ENCODE measurements at places on chromosomes 1 and 21.

DNA sequence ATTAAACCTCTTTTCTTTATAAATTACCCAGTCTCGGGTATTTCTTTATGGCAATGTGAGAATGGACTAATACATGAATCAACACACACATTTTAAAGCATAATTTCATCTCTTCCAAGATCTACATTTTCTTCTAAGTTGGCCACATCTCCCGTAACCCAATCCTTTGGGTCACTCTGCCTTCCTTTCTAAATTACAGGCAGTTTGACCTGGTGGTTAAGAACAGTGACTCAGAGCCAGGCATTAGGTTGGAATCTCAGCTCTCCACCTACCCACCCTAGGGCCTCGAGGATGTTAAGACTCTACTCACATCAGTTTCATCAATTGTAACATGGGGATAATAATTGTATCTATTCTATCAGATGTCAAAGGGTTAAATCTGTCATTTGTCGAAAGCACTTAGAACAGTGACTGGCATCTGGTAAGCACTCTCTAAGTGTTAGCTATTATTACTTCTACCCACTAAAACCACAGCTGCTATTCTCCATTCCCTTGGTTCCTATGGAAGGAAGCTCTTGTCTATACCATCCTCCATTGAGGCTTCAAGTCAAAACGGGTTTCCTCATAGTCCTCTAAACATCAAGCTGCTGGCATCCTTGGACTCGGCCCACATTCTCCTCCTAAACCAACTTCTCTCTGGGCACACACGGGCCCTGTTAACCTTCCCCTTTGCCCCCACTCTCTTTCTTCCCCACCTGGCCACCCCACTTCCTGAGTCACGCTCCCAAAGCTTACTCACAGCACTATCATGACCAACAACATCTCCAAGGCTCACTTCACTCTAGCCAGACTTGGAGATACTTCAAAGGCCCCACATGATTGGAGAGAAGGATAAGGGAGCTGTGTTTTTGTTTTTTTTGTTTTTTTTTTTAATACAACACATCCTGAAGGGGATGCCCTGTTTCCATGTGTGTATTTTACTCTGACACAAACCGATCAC is 116.9 kb downstream of the TGFBR3 start:
- DNase-seq: no peak

- no peak for DNase-seq
Measured at GRCh38 chr1:183125279-183125999, 60.6 kb upstream of the LAMC2 start.

DNA sequence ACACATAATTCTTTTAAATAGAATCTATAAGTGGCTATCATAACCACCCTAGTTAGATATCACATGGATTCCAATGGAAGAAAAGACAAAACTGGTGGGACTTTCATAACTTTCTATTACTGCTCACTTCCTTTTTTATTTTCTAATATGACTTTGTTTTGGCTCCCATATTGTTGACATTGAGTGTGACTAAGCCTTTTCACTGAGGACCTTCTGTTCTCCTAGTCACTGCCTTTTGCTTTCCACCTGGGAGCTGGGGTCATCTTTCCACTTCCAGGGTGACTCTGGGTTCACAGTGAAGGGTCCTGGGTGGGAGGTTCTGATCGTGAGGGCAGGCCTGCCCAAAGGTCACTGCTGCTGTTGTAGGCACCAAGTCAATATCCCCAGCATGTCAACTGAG is 275.8 kb downstream of the TGFB2 start:
- DNase-seq: no peak

DNA sequence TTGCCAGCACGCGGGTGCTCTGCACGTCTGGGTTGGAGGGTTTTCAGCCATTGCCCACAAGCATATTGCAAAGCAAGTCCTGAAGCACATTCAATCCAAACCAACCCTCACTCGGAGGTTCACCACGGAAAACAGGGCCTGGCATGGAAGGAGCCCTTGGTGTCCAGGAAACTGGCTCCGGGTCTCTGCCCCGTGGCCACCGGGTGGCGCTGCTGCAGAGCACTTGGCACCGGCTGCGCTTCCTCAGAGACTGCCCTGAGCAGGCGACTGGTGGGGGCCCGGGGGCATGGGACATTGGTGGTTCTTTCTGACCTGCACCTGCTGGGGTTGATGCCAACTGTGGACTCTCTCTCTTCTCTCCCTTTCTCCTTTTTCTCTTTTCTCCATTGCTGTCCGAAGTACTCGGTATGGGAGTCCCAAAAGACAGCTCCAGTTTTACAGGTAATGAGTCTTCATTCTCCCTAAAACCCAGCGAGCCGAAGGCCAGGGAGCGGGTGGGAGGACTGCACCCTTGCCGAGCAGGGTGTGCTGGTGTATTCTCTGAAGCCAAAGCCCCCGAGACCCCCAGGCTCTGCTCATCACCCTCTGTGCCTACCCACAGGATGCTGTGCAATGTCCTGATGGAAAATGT is 4.1 kb upstream of the KCNAB2 start:
- DNase-seq: no peak

GRCh38 chr1:32194984-32195383 is 5.4 kb upstream of the CCDC28B start:
- DNase-seq: no peak

DNA sequence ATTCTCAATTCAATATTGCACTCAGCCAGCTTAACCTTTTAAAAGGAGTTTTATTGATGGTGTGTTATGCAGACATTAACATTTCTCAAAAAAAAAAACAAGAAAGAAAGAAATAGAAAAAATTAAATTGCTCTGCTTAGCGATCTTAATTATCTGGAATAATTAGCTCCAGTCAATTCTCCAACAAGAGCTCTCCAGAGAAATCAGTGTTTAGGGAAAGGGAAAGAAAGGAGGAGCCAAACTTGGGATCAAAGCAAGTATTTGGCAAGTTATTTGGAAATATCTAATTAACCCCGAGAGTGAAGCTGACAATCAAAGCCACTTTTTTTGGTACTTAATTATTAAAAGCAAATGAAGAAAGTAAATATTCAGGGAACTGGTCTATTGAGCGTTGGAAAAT is 60.7 kb upstream of the CAMK1G start:
- no peak for DNase-seq

DNA sequence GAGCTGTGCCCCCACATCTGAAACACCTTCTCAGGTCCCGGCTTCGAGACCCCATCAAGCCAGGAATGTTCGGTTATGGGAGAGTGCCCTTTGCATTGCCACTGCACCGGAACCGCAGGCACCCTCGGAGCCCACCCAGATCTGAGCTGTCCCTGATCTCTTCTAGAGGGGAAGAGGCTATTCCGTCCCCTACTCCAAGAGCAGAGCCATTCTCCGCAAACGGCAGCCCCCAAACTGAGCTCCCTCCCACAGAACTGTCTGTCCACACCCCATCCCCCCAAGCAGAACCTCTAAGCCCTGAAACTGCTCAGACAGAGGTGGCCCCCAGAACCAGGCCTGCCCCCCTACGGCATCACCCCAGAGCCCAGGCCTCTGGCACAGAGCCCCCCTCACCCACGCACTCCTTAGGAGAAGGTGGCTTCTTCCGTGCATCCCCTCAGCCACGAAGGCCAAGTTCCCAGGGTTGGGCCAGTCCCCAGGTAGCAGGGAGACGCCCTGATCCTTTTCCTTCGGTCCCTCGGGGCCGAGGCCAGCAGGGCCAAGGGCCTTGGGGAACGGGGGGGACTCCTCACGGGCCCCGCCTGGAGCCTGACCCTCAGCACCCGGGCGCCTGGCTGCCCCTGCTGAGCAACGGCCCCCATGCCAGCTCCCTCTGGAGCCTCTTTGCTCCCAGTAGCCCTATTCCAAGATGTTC is 4.3 kb downstream of the ADAMTSL4 start:
- no peak for DNase-seq

DNA sequence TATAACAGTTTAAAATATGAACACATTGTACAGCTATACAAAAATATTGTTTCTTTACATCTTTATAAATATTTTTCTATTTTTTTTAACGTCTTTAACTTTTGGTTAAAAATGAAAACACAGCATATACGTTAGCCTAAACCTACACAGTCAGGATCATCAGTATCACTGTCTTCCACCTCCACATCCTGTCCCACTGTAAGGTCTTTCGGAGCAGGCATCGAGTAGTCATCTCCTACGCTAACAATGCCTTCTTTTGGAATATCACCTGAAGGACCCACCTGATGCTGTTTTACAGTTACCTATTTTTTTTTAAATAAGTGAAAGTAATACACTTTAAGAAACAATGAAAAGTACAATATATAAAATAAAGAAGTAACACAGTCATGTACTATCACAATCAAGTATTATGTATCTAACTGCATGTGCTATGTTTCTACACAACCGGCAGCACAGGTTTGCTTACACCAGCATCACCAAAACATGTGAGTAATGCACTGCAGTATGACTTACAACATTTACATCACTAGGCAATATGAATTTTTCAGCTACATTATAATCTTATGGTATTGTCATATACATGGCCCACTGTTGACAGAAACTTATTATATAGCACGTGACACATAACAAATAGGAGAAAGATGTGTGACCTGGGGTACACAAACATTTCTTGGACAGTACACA is 254.4 kb downstream of the AKT3 start:
- no peak for DNase-seq

- no peak for DNase-seq
Measured at GRCh38 chr1:177441281-177441680, 270.5 kb downstream of the BRINP2 start.
